Foreskin keratinocyte (primary cell): ENCODE measurements at places on chromosomes 4 and X.
A peak's percentile ranks its signal among the peaks of the same experiment; 100 is the strongest.

DNA sequence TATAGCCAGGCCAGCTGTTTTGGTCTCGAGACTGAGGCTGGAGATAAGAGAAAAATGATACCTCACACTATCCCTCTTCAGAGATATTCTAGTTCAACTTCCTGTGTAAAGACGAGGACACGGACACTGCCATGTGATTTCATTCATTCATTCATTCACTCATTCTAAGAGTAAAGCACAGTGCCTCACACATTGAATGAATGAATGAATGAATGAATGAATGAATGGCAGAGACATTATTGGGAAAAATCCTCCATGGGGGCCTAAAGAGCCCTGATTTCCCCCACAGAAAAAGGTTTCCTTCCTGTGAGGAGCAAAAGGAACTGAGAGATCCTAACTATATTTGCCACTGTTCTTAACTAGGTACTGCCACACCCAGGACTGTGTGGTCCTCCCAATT, 183.4 kb upstream of the MAP3K15 start:
- DNase-seq = no peak

- DNase-seq = no peak
Measured at GRCh38 chr4:5114950-5115349, 63.7 kb downstream of the STK32B start.

GRCh38 chr4:141375855-141376254, 155.2 kb downstream of the ZNF330 start:
- peak; percentile 90 for DNase-seq

- no peak for DNase-seq
Measured at GRCh38 chr4:152516156-152516555, 19.7 kb downstream of the FBXW7 start.

- DNase-seq = no peak
Measured at GRCh38 chr4:15836362-15836761, 58.2 kb downstream of the CD38 start.

DNA sequence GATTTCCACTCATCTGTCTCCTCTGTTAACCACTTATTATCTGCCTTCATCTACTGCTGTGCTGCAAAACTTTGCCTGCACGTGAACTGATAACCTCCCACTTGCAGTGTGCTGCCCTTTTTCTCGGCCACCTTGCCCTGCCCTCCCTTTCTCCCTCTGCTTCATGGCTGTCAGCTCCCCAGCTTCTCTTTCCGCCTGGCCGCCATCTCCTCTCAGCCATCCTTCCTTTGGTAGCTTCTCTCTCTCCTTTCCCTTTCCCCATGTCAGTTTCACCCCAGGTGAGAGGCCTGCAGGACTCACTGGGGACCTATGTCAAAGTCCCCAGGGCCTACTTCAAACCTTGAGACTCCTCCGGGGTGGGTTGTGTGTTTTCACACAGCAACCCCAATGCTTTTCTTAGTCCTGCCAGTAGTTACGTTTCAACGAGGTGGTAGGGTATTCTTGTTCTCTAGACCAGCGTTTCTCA, 6.6 kb downstream of the MSL3 start:
- no peak for DNase-seq
